ENCODE measurements at places on chromosomes 16 and 17.

- DNase-seq, result no peak
Observed at GRCh38 chr17:30000755-30001257, 59.4 kb downstream of the EFCAB5 start.

DNA sequence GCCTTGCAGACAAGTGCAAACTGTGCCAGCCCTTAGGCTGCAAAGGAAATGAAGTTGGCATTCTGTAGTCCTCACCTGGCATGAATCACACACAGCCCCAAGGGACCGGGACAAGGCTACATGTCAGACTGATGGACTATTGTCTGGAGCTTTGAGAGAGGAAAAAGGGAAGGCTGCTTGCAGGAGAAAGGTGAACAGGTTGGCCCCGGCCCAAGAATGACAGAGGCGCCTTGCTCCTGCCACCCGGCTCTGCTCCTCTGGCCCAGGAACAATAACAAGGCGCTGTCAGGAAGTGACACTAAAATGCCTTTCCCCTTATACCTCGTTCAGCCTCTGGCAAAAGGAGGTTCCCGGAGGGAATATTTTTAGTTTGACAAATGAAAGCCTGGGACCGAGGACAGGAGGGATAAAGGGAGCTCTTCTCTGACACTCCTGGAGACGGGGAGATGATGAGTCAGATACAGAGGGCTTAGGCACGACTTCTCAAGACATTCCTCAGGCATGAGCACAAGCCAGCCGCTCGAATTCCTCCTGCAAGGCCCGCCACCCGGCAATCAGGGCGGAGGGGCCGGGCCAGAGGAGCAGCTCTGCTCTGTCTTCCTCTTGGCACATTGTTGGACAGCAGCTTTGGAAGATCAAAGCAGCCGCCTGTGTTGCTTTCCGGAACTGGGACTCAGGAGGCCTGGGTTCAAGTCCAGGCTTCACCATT lies 105.8 kb downstream of the NOG start:
- DNase-seq, result peak; percentile 84

DNA sequence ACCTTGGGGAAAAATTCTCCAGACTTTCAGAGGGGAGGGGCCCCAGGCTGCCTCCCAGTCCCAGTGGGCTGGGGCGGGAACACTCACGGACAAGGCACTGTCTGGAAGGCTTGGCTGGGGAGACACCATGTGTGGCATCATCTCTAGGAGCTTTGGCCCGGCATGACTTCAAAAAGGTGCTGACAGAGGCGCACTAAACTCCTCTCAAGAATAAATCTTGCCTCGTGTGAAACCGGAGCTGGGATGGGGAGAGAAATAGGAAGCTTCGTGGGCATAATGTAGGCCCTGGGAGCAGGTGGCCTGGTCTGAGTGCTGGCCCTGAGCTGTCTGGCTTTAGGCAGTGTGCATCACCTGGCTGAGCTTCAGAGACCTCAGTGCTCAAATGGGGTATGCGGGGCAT lies 5.7 kb downstream of the WSCD1 start:
- no peak for DNase-seq

GRCh38 chr17:78673395-78673794 lies 96.2 kb upstream of the DNAH17 start:
- no peak for DNase-seq

DNA sequence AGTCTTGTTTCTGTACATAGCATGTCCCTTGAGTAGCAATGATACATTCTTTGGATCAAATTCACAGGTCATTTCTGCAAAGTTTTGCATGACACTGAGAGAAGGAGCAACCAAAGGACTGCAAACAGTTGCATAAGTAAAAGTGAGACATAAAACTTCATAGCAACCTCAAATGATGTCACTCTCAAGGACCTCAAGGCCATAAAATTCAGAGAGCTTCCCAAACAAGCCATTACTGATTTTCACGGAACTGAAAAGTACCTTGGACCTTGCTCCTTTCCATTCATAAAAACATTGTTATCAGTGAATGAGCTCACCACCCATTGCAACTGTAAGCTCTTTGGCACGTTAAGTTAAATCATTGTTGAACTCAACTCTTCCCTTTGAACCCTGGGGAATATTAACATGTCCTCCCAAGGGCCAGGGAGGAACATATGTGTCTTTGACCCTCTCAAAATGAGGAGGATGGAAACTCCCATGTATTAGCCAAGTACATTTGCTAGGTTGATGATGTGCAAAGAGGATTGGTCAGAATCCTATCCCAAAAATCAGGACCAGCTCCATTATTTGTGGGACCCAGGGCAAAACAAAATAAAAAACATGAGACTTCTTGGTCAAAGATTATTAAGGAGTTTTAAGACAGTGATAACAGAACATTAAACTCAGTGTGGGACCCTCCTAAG lies 275.0 kb upstream of the DYNLRB2 start:
- no peak for DNase-seq

DNA sequence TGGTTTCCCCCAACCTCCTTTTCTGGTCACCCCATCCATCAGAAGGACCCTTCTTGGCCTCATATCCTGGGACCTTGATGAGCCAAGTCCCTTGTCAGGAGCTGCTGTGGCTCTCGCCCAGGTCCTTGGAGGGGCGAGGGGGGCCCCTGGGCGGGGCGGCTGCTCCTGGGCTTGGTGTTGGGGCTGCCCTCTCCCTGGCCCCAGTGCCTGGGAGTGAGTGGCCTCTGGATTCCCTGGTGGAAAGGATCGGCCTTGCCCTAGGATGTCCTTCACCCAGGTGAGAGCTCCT lies 6.2 kb upstream of the NOTUM start:
- DNase-seq, result no peak

GRCh38 chr16:55252577-55252976 lies 71.4 kb upstream of the IRX6 start:
- DNase-seq, result no peak

DNA sequence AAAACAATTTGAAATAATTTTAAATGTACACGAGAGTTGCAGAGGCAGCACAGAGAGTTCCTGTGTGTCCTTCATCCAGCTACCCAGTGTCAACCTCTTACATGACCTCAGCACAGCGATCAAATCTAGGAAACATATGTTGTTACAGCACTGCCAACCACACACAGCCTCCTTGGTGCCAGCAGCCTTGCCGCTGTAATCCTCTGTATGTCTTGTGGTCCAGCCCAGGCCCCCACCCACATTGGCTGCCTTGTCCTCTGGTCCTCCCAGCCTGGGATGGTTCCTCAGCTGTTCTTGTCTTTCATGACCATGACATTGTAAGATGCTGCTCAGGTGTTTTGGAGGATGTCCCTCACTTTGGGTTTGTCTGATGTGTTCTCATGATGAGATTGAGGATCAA lies 178.0 kb downstream of the RPTOR start:
- no peak for DNase-seq

DNA sequence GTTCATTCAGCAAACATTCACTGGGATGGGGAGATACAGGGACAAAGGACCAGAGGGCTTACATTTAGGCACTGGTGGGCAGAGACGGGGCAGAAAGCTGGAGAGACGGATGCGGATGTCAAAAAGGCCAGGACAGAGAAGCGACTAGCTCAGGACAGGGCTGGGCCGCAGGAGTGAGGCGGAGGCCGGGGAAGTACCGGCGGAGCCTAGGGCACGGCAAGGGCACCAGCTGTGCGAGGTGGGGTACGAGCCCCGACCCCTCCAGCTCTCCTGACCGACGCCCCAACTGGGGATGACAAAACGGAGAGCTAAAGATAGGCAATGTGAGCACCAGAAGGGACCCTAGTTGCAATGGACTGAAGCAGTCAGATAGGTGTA lies 3.9 kb upstream of the SGCA start:
- no peak for DNase-seq

- peak; percentile 79 for DNase-seq
Observed at GRCh38 chr17:58120195-58120822, 27.9 kb upstream of the OR4D1 start.

DNA sequence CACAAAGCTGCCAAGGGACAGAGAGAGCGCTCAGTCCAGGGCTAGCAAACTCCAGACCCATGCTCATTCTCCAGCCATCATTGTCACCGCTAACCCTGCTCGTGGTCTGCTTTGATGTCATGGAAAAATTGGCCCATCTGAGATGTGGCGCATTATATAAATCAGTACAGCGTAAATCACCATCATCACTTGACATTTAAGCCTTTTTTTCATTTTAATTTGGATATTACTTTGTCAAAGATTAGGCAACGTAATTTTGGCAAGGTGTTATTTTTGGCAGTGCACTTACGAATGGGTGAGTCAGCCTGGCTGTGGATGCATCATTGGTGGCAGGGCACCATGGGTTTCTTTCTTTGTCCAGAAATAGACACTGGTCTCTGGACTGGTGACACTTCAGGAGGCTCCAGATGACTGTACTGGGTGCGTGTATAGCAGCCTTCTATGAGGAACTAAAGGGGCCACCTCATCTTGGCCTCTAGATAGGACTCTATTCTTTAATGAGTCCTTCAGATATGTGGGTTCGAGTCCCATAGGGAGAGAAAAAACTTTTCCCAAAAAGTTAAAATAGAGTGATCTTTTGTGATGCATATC lies 166.3 kb downstream of the MSI2 start:
- no peak for DNase-seq

DNA sequence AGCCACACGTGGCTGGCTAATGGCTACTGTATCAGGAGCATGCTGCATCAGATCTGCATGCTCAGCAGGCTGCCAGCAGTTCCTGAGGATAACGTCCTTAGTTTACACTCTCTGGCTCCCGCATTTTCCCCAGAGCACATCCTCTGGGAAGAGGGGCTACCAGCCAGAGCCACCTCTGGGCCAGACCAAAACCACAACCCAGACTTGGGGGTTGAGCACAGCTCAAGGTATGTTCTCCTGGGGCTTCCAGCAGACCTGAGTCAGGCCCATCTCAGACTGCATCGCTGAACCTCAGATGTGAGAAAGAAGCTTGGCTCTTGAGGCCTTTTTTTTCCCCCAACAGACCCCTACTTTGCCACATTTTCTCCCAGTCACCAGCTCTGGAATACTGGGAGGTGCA lies 23.7 kb upstream of the WSCD1 start:
- no peak for DNase-seq
